Stimulated activated CD8-positive, alpha-beta memory T cell treated with anti-CD3 and anti-CD28 coated beads, Interleukin-7, amount 100 ng/mL, for 1 hour (primary cell): ENCODE measurements at places on chromosomes 16 and 17.
A peak's percentile ranks its signal among the peaks of the same experiment; 100 is the strongest.

- DNase-seq: no peak
Observed at GRCh38 chr16:85536073-85536410, 77.1 kb upstream of the GSE1 start.

GRCh38 chr17:27928587-27928986 lies 35.4 kb upstream of the LYRM9 start:
- no peak for DNase-seq

DNA sequence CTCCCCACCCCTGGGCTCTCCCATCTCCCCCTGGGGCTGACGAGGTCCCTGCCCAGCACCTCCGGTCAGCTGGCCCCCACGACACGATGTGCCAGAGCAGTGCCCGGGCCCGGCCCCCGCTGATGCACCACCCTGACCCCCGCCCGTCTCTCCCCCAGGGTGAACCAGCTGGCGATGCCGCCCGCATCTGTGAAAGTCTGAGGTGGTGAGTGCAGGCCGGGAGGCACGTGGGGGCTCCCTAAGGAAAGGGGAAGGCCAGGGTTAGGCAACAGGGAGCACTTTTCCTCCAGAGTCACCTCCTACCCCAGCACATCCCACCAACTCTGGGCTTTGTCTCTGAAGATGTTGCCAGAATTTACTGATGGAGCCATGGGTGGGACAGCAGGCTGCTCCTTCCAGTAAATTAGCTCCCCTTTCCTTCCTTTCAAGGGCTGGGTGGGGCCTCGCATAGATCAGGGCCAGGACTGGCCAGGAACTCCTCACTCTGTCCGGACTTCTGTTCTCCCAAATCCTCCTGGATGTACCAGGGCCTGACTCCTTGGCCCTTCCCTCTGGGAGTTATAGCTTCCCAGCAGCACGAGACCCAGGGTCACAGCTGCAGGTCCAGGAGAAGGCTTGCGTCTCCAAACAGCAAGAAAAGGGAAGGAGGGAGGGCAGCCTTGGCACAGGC lies 18.3 kb downstream of the MYBBP1A start:
- DNase-seq: no peak

- DNase-seq: no peak
Observed at GRCh38 chr17:12078791-12079190, 58.1 kb downstream of the MAP2K4 start.

- DNase-seq: no peak
Observed at GRCh38 chr17:74413491-74413890, 18.4 kb upstream of the GPRC5C start.

DNA sequence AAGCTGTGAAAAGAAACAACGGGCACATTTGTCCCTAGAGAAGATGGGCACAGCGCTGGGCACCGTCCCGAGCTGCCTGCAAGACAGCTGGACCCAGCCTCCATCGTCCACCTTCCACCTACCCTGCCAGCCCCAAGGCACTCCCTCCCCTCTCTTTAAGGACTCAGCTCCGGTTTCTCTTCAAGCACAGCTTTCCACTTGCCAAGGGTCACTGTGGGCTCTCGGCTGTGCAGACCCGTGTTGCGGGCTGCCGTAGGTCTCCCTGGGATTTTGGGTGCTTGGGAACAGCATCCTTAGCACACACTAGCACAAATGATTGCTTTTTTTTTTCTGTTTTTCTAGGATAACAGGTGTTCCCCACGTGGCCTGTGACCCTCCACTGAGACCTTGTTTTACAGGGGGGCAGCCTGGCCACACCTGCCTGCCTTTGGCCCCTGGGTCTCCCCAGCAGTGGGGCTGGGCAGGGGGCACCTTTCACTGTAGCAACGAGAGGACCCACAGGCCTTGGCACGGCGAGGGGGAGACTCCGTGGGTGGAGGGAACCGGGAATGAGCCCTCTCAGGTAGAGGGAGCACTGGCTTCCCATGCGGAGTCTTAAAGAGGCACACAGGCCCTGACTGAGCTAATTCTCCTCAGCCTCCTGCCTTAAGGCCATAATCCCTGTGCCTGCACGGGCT lies 1.4 kb downstream of the CHMP6 start:
- no peak for DNase-seq

DNA sequence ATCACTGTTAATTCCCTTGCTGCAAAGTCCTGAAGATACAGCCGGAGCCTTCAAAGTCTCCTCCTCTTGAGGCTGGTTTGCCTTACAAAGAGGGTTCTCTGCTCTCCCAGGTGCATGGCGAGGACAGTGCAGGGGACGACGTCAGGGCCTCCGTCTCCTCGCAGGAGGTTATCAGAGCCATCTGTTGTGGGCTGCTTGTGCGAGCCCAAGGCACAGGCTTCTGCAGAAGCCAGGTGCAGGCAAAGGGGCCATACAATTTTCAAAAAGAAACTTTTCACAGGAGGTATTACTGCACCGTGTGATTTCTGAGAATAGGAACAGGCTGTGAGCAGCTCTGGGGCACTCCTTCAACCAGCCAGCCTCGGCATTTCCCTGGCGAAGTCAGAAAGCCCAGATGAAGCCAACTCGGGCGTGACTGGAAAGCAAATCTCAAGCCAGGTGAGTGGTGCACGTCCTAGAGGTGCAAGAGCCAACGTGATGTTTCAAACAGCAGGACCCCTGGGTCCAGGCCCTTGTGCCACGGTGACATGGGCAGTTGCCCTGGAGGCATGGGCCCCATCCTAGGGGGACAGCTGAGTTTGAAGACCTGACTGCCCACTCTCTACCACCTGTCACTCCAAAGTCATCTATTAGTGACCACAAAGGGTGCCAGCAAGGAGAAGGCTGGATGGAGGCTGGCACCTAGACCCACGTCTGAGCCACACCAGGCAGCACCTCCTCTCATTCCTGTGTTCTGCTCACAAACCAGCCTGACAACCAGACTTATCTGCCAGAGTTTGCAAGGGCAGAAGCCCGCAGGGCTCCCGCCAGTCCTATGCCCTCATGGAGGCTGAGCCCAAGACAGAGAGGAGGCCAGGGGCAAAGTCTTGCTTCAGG lies 68.6 kb downstream of the SMPD3 start:
- DNase-seq: no peak

DNA sequence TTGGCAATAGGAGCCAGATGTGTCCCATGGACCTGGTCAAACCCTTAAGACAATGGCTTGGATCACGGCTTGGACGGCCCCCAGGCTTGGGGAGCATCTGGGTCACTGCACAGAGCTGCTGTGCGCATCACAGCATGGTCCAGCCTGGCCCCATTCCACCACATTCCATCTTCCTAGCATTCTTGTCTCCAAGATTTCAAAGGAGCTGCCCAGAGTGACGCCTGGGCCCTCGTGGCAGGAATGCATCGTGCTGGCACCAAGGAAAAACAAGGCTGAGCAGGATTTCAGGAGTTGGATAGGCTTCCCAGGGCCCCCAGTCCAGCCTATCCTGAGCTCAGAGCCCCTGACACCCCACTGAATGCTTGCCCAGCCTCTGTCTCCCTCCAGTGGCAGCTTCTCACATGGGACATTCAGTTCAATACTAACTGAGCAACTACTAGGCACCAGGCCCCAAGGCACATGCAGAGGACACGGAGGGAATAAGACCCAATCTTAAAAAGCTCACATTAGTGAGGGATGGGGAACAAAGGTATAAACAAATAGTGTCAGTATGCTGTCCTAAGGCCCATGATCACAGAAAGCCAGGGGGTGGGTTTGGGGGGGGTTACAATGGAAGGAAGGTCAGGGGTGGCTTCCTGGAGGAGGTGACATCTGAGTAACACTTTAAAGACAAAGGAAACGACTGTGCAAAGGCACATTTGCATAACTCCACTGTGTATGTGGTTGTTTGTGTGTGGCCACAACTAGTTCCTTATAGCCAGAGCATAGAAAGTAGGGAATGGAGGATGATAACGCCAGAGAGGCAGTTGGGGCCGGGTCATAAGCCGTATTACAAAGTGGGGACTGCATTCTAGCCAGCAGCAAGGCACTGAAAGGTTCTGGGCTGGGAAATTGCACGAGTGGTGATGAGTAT lies 34.1 kb downstream of the TK2 start:
- no peak for DNase-seq

DNA sequence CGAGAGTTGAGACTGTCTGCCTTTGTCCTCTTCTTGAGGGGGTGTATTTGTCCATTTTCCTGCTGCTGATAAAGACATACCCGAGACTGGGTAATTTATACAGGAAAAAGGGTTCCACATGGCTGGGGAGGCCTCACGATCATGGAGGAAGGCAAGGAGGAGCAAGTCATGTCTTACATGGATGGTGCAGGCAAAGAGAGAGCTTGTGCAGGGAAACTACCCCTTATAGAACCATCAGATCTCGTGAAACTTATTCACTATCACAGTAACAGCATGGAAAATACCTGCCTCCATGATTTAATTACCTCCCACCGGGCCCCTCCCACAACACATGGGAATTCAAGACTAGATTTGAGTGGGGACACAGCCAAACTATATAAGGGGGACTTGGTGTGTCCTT lies 338.2 kb upstream of the TNRC6C start:
- no peak for DNase-seq

- DNase-seq: peak; percentile 8
Observed at GRCh38 chr16:68396481-68396880, 51.8 kb downstream of the SMPD3 start.

DNA sequence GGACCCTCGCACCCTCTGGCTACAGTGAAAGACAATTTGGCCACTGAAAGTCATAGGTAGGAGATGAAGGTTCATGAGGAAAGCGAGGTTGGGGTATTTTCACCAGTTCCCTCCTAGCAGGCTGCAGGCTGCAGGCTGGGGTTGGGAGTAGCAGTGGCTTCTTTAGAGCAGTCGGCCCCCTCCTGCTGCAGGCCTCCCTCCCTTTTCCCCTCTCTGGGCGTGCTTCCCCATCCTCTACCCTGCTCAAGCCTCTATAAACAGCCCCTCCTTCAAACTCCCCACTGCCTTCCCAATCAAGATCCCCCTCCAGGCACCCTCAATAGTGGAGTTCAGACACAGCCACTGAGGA lies 41.8 kb downstream of the GAS7 start:
- DNase-seq: no peak

DNA sequence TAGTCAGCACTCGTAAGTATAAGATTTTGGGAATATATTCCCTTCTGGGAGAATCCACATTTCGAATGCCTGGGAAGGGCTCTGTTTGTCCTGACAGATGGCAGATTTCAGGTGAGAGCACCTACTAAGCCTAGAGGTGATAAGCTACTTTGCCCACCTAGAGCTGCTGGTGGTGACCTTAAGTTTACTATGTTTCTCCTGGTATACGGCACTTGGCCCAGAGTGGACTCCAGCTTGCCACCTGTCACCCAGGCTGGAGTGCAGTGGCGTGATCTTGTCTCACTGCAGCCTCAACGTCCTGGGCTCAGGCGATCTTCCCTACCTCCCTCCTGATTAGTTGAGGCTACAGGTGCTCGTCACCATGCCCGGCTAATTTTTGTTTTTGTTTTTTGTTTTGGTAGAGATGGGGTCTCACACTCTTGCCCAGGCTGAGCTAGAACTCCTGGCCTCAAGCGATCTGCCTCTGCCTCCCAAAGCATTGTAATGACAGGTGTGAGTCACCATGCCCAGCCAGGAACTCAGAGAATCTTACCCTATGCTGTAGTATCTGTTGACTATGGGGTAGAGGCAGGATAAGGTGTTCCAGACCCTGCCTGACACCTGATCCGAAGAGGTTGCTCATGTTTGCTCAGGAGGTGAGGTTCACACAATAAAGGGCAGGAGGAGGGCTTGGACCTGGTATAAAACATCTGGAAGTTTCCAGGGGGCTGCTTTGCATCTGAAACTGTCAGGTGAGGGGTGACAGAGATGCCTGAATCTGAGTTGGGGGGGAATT lies at the start of gene ZG16:
Gene ZG16, plus strand, starts transcription at position 681 of the 775 bp plus-strand sequence. CDS start 1,011 bp downstream, outside the sequence.
- no peak for DNase-seq

DNA sequence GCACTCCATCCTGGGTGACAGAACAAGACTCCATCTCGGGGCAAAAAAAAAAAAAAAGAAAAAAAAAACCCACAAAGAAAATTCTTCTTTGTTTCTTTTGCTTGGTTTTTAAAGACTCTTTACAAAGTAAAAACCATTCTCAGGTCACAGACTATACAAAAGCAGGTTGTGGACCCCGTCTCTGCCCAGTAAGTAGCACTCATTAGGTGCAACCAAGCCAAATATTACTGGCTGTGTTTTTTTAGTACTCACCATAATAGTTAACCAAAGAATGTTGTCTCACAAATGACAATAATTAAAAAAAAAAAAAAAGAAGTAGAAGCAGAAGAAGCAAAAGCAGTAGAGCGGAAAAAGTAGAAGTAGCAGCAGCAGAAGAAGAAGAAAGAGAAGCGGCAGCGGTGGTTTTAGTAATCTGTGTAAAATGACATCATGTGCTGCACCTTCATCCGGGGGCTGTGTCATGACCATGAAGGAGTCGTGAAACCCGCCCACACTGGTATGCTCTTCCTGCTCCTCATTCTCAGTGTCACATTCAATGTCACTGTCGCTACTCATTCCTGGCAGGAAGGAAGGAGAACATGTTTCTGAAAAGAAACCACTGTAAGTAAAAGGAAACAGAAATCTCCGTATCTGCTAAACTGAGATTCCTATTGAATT lies 105.4 kb downstream of the TRIM37 start:
- DNase-seq: peak; percentile 35

GRCh38 chr16:10940501-10941079 lies 1.7 kb downstream of the DEXI start:
- no peak for DNase-seq

GRCh38 chr17:63325808-63326207 lies 120.3 kb downstream of the CYB561 start:
- DNase-seq: no peak

GRCh38 chr16:49019081-49019633 lies 262.5 kb downstream of the CBLN1 start:
- no peak for DNase-seq

- DNase-seq: no peak
Observed at GRCh38 chr16:27642756-27643155, 92.8 kb downstream of the KATNIP start.

DNA sequence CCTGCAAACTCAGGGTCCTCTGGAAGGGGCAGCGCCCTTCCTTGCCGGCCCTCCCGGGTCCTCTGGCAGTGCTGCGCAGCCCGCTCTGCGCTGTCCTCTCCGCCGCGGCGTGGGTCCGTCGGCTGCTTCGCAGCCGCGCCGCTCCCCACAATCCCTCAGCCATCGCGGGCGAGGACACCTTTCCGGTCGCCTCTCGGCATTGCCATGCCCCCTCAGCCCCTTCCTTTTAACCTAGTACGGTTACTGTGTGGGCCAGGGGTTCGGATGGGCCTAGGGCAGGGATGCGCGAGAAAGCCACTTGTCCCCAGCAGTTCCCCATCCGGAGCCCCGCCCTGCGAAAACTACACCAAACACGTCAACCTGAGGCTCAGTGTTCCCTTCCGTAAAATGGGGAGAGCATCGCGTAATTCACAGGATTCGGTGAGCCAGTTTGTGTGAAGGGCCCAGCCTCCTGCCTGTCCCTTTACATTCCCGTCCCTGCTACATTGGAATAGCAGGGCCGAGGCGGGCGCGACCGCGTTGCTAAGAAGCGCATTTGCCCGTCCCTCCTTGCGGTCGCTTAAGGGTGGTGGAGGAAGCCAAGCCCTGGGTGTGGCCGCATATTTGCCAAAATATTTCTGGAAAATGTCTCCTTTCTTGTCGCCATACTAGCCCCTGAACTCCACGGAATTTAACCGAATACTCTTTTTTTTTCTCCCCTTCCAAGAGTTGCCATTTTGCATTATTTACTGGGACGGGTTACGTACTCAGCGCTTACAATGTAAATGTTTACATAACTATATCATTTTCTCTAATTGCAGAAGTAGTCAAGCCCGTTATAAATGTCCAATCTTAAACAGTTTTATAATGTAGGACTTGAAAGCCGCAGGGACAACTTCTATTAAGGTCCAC lies 13.2 kb downstream of the COPZ2 start:
- DNase-seq: no peak

GRCh38 chr16:79788949-79789348 lies 188.4 kb upstream of the MAF start:
- no peak for DNase-seq
